ENCODE measurements at places on chromosomes 2 and 18.
A peak's percentile ranks its signal among the peaks of the same experiment; 100 is the strongest.

- DNase-seq, result no peak
Measured at GRCh38 chr2:161246281-161246680, 61.9 kb upstream of the PSMD14 start.

GRCh38 chr2:162968306-162968705, 129.7 kb upstream of the KCNH7 start:
- DNase-seq, result no peak

- DNase-seq, result peak; percentile 62
Measured at GRCh38 chr2:20093263-20094141, 42.1 kb upstream of the LAPTM4A start.

- DNase-seq, result no peak
Measured at GRCh38 chr2:55235724-55236538, 3.4 kb downstream of the RPS27A start.

- DNase-seq, result no peak
Measured at GRCh38 chr2:167240671-167241070, 352.4 kb downstream of the XIRP2 start.

GRCh38 chr2:100983684-100984310, 18.3 kb upstream of the RPL31 start:
- no peak for DNase-seq

All from brain microvascular endothelial cell (primary cell).